H9 (cell line): ENCODE measurements at places on chromosomes 5 and 9. TPM values are rescaled to one million over a fixed set of nuclear protein-coding genes. Genes with fewer than 3 reads are reported as not detected.

Gene FBP2
- total RNA-seq, result not detected in 2 replicates

Gene INSL6
- total RNA-seq, result not detected in 2 replicates

Gene PHPT1
- total RNA-seq, result 161 and 175 TPM in 2 replicates

Gene SRD5A1
- 29.9 and 31.3 TPM in 2 replicates for total RNA-seq

Gene MCTP1
- total RNA-seq, result 2.5 and 3.0 TPM in 2 replicates

Gene GNA14
- total RNA-seq, result 0.37 and 0.48 TPM in 2 replicates

Gene GAPT
- total RNA-seq, result not detected in 2 replicates

Gene PCDHA11
- 6.3 and 6.6 TPM in 2 replicates for total RNA-seq

Gene MSMP
- 0.83 and 0.97 TPM in 2 replicates for total RNA-seq

Gene GABBR2
- total RNA-seq, result 0.66 and 0.94 TPM in 2 replicates

Gene NEUROG1
- total RNA-seq, result not detected in 2 replicates

Gene INSL4
- total RNA-seq, result not detected in 2 replicates

Gene FSD1L
- 4.7 and 5.5 TPM in 2 replicates for total RNA-seq

Gene PFN3
- not detected in 2 replicates for total RNA-seq

Gene FBLL1
- 3.6 and 4.8 TPM in 2 replicates for total RNA-seq

Gene ZNF618
- total RNA-seq, result 13.6 and 16.3 TPM in 2 replicates

Gene EXOSC3
- total RNA-seq, result 81.0 and 93.8 TPM in 2 replicates
